Esophagus squamous epithelium (tissue), 5 donors: ENCODE measurements at places on chromosomes 3 and 15.

DNA sequence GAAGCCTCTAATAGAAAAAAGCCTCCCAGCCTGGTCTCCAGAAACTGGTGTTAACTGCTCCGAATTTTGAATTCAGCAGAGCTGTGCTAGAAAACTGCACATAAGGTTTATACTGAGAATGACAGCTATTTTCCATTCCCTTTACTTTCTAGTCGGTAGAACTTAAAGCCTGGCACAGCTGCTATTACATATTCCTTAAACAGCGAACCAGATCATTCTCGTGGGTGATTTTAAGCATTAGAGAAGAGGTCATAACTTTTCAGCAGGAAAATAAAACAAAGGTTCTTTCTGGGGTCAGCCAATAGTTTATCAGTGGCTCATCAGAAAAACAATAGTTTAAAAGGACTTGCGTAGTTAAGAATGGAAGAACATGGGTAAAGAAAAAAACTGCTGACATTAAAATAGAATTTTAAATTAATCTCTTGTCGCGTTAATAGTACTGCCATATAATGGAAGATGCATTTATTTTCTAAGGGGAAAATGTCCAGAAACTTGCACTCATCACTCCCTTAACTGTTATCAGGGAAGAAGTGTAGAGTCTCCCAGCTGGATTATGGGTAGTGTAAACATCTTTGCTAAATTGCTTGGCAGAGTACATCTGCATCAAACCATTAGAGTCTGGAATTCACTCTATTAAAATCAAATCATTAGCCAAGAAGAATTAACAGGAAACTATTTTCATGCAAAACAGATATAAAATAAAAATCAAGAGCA lies 7.9 kb downstream of the VGLL4 start:
- no peak for DNase-seq

DNA sequence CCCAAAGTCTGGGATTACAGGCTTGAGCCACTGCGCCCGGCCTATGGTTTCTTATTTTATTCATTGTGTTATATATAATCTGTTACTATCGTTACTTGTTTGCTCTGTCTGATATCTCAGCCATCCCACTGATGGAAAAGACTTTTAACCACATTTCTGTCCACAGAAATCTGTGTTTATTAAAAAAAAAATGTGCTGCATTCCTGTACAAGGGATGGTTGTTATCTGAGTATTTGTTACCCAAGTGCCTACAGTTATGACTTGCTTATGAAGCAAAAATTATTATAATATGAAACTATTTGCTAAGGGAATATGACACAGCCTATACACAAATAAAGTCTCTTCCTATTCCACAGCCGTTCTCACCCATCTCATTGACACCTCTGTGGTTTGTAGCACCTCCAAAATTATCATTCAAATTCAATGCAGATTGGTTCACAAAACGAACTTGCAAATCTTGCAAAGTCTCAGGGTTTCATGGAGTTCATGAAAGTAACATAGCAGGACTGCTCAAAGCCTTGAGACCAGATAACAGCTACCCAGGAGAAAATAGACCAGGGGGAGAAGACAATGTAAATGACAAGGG lies 47.4 kb upstream of the UBE2E1 start:
- DNase-seq = no peak

DNA sequence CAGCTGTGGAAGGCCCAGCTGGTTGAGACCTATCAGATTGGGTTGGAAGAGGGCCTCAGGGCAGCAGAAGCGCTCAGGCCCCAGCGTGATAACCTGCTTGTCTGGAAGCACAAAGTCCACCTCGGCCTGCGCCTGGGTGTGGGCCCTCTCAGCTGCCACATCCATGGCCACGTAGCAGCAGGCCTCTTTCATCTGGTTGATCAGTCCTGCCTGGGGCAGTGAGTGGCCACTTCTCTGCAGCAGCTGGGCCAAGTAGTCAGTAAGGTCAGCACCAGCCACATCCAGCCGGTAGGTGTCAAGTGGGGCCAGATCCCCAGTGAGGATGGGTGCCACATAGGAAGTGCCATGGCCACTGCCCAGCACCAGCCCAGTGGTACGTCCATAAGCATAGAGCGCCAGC lies 3.9 kb upstream of the CAMKV start:
- no peak for DNase-seq

- DNase-seq = no peak
These were observed 3.7 kb downstream of the MKRN2OS start for GRCh38 chr3:12541625-12542024.

DNA sequence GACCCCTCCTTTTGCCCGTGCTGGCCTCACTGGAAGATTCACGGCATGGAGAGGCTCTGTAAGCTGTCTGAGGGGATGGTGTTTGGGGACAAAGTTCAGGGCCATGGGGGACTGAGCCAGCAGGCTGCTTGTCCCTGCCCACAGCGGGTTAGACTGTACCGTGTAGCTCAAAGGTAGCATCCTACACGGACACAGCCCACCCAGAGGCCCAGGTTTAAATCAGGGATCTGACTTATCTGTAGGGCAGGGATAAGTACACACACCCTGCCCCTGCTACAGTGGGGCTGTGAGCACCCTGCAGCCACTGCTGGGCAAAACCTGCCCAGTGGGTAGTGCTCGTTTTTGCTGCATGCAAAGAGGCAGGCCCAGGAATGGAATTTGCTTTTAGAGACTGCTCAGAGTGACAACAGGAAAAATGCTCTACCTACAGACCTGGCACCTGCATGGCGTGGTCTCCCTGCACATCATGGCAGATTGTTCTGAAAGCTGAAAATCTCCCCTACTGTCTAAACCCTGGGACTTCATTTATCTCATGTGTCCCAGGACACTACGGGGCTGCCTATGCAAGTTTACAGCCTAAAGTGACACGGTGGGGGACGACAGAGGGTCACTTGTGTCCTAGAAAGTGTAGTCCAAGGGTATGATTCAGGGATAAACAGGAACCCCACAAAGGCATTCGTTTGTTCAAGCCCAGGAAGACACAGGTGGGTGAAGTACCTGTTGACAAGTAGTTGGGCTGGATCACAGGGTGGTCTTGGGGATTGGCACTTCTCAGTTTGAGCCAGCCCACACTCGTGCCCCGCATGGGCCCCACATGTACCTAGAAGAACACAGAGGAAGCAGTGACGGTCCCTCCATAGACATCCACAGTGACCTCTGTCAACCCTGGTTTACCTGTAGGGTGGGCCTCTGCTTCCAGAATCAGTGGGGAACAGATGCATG lies 27.7 kb downstream of the CHDH start:
- DNase-seq = no peak

GRCh38 chr3:66744986-66745385 lies 244.2 kb upstream of the LRIG1 start:
- DNase-seq = no peak

GRCh38 chr3:103977417-103977816 lies 1389.3 kb upstream of the ALCAM start:
- DNase-seq = no peak

DNA sequence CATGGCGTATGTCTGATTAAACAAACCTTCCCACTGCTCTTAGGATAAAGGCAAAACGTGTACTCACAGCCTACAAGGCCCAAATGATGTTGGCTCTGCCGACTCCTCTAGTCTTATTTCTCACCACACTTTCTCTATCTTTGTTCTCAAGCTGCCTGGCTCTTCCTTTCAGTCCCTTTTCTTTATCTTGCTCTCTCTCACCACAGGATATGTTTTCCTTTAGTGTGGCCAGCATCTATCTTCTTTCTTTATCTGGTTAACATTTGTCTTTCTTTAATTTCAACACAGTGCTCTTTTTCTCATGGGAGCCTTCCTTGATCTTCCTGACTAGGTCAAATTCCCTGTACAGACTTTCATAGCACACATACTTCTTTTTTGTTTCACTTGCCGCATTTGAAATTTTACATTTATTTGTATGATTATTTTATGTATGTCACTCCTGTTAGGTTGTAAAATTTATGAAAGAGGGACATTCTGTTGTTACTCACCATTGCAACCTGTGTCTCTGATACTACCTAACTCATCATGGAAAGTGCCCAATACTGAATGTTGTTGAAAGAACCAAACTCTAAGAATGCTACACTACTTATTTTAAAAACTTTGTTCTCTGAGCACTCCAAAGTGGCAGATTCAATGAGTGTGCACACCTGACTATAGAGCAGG lies 328.9 kb upstream of the CBLB start:
- DNase-seq = no peak

GRCh38 chr3:135159681-135160247 lies 364.7 kb downstream of the EPHB1 start:
- no peak for DNase-seq

GRCh38 chr3:182490596-182491491 lies 302.5 kb upstream of the ATP11B start:
- DNase-seq = no peak

DNA sequence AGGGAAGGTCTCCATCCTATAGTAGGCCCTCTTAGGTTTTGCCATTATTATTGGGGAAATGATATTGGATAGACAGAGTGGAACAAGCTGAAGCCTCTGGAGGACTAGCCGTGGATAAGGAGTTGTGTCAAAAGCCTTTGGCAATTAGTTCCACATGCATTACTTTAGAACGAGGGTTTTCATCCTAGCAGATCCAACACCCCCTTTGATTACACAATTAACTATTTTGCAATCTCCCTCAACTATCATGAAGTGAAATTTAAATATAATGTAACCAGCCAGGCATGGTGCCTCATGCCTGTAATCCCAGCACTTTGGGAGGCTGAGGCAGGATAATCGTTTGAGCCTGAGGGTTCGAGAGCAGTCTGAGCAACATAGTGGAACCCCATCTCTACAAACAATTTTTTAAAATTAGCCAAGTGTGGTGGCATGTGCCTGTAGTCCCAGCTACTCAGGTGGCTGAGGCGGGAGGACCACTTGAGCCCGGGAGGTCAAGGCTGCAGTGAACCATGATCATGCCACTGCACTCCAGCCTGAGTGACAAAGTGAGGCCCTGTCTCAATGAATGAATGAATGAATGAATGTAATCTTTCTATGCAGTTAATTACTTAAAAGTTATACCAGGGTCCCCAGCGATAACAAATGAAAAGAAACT lies 56.8 kb downstream of the PXYLP1 start:
- no peak for DNase-seq

DNA sequence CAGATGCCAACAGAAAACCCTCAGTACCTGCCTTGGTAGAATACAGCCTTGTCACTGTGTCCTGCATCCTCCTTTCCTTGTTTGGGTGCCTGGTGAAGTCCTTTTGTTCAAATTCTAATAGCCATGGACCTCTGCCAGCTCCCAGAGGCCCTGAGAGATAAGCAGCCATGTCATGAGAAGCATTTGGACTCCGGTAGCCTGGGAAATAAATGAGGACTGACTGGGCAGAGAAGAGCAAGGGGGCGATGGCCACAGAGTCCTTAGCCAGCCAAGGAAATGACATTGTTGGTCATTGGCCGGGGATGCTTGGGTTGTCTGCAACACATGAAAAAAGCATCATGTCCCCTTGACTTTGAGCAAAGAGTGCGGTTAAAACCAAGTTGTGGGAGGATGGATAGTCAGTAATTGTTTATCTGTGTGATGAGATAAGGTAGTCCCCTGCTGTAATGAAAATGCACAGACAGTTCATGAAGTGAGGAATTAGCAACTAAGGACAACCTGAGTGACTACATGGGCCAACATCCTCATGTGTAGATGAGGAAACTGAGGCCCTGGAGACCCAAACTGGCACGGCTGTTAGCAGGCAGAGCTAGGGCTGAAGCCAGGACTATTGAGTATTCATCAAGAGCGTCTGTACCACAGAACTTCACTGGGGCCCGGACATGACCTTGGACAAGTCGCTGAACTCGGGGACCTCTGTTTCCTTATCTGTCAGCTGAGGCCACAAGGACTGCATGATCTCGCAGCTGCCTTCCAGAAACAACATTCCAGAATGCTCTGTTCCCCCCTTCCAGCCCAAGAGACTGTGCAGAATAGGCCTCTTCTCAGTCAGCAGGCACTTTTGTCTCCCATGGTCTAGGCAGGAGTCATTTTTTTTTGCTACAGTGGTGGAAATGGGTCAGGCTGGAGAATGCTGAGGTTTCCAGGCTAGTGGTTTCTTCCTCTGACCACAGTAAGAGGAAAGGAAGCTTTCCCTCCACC lies 90.5 kb upstream of the CTDSPL start:
- DNase-seq = no peak

GRCh38 chr15:94059013-94059587 lies 172.3 kb upstream of the MCTP2 start:
- DNase-seq = no peak

- DNase-seq = no peak
These were observed 84.0 kb downstream of the LIPC start for GRCh38 chr15:58515807-58516206.

DNA sequence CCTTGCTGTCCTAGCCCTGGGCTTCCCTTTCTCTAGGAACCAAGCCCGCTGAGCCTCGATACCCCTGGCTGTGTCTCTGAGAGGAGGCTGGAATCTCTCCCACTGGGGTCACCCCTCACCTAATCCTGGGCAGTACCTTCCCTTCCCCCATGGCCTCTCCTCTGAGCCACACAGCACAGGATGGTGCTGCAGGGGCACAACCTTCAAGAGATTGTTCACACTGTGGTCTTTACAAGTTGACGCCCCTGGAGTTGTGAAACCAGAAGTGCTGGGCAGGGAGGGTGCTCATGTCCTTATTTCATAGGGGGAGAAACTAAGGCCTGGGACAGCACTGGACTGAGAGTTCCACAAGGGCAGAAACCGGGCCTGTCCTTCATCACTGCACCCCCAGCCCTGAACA lies 70.9 kb upstream of the TMEM115 start:
- no peak for DNase-seq

GRCh38 chr15:54803987-54804386 lies 392.8 kb downstream of the RSL24D1 start:
- no peak for DNase-seq

- no peak for DNase-seq
These were observed 55.4 kb upstream of the PIAS1 start for GRCh38 chr15:67998599-67999133.

GRCh38 chr15:70048578-70049514 lies 48.9 kb downstream of the TLE3 start:
- DNase-seq = no peak

GRCh38 chr3:155317211-155317610 lies 23.7 kb upstream of the STRIT1 start:
- DNase-seq = no peak

DNA sequence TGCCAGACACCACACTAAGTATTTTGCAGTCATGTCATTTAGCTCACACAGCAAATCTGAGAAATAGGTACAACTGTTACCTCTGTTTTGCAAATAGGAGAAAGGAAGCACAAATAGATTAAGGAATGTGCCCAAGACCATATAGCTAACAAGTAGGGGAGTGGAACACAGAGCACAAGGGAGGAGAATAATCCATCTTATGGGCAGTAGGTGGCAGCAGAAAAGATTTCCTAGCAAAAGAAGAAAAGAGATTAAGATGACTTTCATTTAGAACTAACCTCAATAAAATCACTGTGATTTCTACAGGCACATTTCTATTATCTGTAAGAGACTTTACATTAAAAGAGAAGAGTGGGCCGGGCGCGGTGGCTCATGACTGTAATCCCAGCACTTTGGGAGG lies 49.1 kb downstream of the NR1I2 start:
- DNase-seq = no peak

GRCh38 chr3:107238787-107239186 lies 138.5 kb upstream of the CCDC54 start:
- no peak for DNase-seq

GRCh38 chr3:170440344-170440743 lies 21.7 kb downstream of the CLDN11 start:
- no peak for DNase-seq
